ENCODE measurements at places on chromosomes 6 and 20.

- no peak for DNase-seq
Measured at GRCh38 chr6:140354296-140354695, 979.8 kb upstream of the CITED2 start.

DNA sequence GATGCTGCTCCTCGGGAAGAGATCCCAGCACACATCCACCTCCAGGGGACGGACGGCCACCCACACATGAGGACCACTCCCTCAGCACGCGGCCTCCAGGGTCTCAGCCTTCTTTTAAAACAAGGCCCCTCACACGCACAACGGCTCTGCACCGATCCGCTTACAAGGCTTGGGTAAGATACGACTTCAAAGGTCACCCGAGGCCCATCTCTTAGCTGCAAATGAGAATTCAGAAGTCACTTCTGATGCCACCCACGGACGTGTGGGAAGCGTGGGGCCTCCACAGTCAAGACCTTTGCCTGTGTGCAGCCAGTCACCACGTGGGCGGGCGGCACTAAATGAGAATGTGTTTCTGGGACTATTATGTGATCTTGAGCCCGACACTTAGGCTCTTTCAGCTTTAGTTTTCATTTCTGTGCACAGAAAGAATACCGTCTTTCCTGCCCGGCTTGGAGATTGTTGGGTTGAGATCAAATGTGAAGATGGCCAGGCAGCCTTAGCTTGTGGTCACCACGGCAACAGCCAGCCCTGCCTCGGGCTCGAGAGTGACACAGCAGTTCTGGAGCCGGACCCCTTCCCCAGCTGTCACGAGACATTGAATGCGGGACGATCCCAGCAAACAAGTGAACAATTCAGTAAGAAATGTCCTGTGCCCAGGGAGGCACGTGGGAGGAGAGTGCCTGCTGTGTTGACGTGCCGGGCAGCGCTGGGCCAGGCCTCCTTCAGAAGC, 91.6 kb downstream of the RAMACL start:
- DNase-seq = no peak

GRCh38 chr6:135592276-135592675, 94.7 kb upstream of the AHI1 start:
- no peak for DNase-seq

- DNase-seq = no peak
Measured at GRCh38 chr6:92820601-92821000, 598.8 kb downstream of the EPHA7 start.

GRCh38 chr6:16343593-16343992, 105.2 kb downstream of the GMPR start:
- no peak for DNase-seq

DNA sequence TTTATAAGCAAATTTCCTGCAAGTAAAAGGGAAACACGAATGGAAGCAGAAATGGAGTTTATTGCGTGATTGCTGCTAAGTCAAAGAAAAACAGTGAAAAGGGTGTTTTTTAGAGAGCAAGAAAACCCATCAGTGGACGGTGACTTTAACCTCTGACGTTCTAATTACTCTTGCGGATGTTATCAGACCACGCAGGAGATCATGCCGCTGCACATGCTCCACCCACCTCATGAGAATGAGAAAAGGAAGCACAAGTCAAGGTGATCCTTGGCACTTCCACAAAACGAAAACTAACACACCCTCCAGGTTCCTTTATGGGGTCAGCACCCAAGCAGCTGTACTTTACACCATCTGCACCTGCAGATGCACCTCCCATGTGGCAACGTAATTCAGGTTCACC, 45.0 kb downstream of the LYRM4 start:
- no peak for DNase-seq

- DNase-seq = no peak
Measured at GRCh38 chr6:36229223-36229622, 32.7 kb downstream of the BRPF3 start.

DNA sequence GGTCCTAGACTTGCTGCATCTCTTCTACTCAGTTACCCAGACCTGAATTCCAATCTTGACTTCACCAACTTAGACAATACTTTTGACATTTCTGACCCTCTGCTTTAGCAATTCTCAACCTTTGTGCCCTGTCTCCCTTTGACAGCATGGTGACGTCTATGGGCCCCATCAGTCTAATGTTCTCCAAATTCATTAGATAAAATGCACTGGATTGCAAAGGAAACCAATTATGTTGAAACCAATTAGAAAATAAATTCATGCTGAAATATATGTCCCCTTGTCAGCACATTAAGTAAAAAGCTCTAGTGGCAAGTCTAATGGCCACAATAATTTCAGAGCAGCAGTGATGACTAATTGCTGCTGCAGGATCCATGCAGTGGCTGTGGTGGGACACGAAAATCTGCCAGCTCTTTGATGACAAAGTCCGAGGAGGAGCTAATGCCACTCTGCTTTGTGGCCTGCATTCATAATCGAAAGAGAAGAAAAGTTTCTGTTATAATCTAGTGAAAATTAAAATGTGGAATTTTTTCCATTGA, 64.0 kb downstream of the BFSP1 start:
- no peak for DNase-seq

DNA sequence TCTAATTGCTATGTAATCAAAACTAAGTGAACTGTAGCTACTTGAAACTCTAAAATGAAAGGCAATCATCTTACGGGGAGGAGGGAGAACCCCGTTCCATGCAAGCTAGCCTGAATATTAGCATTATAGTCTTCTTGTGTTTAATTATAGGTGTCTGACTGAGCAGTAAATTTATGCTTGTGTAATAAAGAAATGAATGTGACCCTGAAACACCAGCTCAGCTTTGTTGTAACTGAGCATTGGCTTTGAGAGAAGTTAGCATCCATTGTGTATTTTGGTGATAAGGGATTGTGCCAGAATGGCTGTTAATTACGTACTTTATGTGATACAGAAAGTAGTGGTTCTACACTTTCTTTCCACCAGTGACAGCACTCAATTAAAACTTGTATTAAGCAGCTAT, 86.9 kb downstream of the QKI start:
- DNase-seq = no peak

DNA sequence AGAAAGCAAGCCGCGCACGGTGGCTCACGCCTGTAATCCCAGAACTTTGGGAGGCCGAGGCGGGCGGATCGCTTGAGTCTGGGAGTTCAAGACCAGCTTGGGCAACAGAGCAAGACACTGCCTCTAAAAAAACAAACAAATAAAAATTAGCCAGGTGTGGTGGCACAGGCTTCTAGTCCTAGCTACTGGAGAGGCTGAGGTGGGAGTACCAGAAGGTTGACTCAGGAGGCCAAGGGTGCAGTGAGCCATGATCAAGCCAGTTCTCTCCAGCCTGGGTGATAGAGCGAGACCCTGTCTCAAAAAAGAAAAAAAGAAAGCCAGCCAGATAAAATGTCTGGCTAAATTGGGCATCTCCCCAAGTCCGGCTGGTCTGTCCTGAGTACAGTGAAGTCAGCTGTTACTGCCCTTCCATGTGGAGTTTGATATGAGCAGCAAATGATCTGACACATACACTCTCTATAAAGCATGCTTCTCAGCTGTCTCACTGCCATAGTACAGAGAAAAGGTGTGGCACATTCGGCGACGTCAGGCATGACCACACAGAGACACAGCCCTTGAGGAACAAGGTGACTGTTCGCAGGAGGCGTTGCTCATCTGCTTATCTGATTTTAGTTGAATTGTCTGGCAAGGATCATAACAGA, 13.0 kb downstream of the CD83 start:
- DNase-seq = no peak

DNA sequence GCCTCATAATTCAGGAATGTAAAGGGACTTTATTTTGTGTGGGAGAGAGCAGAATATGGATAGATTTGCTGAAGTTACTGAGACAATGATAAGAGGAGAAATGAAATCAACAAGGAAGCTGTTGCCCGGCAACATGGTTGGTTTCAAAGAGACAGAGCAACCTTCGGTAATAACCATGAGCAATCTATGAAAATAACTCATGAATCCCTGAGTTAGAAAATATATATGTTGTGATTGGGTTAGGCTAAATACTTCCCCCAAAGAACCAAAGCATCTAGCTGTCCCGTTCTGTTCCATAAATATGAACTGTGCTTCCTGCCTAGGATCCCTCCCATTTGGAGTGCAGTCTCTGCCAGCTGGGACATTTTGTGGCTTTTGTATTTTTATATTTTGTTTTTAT, 23.1 kb downstream of the SERPINB1 start:
- no peak for DNase-seq

GRCh38 chr6:162032620-162033019, 694.9 kb downstream of the PRKN start:
- DNase-seq = no peak

DNA sequence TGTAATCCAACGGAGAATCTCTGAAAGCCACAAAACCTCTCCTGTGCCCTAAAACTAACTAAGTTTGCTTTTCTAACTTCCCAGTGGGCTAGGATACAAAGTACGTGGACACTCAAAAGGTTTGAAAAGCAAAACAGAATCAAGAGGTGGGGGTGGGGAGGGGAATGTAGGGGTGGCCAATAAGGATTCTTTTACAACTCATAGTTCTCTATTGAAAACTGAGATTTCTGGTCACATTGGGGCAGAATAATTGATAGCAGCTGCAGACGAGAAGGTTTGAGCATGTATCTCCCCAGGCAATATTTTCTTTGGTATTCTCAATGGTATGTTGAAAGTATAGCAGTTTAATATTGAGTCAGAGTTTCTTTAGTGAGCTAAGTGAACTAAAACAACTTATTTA, 376.7 kb upstream of the CITED2 start:
- DNase-seq = no peak

- DNase-seq = no peak
Measured at GRCh38 chr6:118316796-118317384, 231.2 kb upstream of the PLN start.

DNA sequence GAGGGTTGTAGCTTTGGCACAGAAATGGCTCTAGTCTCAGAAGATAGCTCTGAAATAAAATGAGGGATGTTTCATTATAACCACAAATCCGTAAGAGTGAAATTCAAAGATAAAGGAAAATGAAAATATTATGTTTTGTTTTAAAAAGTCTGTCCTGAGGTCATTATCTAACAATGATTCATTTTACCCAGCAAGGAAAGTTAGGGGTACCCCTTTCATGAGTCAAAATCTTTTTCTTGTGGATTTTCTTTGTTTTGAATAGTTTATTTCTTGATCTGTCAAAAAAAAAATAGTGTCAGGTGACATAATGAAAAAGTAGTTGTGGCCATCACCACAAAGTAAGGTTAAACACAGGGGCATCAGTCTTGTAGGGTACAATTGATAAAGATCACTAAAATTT, 59.7 kb upstream of the MYB start:
- DNase-seq = no peak

DNA sequence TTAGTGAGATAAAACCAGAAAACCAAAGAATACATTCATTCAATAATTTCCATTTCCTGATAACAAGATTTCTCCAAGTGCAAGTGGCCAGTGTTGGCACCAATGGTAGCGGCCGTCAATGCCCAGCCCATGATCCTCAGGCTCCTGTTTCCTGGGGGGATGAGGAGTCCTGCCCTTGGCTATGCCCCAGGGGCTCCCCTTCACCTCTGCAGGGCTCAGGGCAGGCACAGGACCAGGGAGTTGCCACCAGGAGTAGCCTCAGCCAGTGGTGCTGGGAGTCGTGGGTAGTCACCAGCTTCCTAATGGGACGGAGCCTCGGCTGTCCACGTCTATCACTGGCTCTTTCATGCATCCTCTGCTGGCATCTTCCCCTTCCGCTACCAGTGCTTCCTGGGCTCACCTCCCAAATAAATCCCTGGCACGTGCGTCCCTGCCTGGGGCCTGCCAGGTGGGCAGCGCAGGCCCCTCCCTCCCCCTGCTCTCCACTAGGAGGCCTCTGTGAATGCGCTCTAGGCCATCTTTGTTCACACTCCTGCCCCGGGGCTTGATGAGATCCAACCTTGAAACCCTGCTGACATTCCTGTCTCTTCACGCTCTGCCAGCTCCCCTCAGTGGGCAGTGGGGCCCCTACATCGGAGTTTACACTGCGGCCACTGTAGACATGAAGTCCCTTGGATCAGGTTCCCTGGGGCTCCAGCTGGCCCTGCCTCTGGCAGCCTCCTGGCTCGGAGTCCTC, 215.7 kb downstream of the SYNDIG1 start:
- DNase-seq = no peak

DNA sequence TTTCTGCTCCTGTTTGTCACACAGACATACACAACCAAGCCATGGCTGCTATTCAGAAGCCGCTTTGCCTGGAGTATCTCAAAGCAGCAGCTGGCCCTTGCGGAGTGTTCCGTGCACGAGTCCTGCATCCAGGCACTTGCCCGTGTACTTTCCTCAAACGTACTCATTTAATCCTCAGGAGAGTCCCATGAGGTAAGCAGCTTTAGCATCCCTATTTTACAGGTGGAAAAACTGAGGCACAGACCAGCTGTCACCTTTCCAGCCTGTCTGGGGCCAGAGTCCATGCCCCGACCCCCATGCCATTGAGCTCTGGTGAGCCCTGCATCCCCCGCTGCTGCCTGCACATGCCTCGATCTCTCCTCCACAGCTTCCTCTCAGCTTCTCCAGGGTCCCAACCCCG, 130.0 kb downstream of the ERMARD start:
- DNase-seq = no peak

DNA sequence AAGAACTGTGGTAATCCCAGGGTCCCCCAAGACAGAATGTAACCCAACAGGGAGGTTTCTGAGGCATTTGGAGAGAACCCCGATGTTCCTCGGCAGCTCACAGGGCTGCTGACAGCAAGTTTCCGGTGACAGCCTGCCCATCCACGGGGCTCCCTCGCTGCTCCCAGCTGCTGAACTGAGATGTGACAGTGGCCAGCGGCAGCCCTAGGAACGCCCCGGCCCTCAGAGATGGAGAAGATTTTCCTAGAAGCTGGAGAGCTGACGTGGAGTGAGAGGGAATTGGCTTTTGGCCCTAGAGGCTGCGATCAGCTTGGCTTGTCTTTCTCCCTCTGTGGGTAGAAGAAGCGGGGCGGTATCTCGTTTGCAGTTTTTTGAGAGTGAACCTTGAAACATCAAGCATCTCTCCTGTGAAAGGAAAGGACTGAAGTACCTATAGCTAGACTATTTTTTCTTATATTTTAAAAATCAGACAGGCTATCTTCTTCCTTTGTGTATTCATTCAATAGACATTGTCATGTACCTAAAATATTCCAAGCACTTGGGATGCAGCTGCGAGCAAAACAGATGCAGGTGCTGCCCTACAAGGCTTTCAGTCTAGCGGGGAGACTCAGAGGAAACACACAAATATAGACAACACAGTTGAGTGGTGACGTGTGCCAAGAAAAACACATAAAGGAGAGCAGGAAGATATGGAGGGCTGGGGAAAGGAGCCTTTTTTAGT, 28.4 kb upstream of the NFATC2 start:
- DNase-seq = no peak

GRCh38 chr6:7846966-7847818, 63.4 kb downstream of the TXNDC5 start:
- DNase-seq = no peak
